ENCODE measurements at places on chromosomes 7 and 10.

DNA sequence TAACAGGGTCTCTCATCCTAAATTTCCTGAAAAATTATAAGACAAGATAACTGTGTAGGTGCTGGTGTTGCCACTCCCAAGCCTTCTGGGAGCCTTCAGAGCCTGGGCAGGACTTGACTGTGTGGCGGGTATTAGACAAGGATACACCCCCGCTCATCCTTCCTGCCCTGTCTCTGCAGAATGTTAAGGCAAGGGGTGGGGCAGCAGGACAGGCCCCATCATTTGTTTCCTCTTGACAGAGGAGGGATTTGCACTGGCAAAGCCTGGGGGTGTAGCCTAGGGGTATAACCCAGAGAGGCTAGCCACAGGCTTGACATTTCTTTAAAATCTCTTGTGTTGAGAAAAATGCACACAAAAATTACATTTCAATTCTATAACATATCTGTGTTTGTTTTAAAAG lies 63.5 kb downstream of the GOLGA7B start:
- no peak for DNase-seq

DNA sequence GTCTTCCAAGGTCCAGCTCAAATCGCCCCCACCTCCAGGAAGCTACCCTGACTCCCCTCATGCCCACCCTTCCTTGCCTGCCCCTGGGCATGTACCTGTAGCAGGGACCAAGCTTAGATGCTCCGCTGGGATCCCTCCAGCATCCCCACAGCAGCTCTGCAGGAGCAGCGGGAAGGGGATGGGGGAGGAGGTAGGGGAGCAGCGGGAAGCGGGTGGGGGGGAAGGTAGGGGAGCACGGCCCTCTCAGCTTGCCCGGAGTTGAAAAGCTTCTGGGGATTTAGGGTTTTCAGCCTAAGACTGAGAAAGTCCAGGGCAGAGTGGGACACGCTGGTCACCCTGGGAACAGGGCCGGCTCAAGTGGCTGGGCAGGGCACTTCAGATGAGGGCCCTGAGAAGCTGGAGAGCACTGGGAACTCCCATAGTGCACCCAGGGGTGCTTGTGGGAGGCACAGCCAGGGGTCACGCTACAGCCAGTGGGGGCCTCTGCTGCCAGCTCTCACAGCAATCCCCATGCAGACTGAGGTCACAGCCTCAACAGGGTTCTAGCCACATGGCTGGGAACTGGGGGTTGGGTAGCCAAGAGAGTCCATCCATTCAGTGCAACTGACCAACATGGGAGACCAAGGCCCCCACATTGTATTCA lies 13.4 kb downstream of the WDR86 start:
- no peak for DNase-seq

DNA sequence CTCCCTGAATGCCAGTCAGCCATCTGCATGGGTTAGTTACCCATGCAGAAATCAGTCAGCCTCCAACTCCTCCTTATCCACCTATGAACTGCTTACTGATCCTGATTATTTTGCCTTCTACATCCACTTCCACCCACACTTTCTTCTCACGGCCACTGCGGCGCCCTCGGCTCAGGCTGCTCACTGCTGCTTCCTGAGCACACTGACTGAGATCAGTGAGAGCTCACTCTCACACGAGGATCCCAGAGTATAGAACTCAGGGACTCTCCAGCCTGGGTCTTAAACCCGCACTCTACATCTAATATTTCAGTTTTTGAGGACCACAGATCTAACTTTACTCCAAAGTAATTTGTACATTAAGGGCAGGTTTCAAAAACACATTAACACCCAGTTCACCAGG lies 64.4 kb downstream of the GRB10 start:
- DNase-seq, result no peak

DNA sequence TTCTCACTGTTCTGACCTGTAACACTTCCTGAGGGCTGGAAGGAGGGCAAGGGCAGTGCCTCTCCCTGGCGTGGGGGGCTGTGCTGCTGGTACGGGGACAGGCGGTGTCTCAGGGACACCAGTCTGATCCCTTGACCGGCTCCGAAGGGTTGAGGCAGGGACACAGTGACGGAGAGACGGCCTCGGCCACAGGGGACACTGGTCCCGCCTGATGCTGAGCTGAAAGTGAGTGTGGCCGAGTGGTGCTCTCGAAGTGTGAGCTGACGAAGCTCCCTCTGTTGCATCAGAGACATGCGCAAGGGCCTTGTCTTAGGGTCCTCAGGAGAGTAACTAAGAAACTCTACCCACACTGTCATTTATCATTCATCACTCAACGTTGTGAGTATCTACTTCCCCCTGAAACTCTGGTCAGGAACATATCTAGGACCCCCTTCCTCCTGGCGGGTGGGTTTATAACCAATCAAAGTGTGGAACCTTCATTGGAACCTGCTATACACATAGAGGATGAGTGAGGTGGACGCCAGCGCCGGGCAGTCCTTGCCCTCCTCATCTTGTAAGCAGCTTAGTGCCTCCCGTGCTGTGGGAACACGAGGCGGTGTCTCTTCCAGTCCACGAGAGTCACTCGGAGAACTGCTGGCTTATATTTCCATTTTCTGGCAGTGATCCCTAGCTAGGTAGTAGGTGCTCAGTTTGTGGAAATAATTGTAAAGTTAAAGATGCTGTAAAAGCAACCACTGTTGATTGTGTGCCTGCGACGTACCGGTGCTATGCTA lies 283.1 kb downstream of the DNAJB6 start:
- no peak for DNase-seq

- no peak for DNase-seq
Observed at GRCh38 chr10:97759158-97759887, 12.5 kb downstream of the SFRP5 start.

DNA sequence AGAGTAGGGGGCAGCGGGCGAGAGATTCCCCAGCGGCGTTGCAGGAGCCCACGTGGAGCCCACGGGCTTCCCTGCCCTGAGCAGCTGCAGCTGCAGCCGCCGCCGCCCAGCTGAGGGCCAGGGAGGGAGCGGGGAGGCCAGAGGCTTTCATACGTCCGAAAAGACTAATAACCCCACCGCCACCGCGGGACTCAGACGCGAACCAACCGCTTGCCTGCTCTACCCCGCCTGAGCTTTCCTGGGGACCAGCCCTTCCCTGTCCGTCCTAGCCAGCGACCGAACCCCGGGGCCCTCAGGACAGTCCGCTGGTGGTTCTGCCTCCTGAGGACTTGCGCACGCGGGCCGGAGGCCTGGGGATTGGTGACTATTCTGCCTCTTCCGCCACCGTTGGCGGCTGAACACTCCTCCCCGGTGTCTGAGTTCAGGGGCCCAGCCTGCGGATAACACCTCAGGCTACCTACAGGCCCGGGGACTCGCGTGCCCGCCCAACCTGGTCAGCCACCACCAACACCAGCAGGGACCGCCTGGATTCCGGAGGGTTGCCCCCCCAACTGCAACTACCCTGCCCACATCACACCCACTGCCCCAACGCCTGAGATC lies 18.4 kb downstream of the IFT22 start:
- no peak for DNase-seq

DNA sequence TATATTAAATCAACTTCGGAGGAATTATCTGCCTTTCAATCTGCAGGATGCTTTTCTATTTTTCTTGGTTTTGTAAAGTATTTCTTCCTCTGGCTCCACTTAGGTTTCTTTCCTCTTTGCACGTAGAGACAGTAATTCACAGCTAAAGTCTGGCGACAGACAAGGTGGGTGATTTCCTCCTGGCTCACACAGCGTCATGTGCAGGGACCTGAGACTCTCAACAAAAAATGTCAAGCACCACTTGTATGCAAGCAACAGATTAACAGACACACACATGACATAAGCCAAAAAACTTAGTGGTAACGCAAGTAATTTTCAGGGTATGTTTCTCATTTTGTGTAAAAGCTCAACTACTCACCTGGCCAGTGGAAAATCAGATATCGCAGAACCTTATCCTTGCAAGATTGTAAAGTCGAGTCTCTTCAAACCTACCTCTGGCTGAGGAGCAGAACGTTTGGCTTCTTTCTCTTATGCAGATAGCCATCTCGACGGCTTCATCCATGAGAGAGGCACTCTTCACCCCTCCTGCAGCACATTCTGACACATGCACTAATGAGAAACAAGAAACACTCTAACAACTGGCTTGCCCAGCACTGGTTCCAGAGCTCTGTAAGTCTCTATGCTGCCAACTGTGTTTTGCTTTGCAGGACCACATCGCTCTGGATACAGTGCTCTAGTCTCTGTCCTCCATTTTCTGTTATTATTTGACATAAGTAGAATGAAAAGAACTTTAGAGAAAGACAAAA lies 188.0 kb downstream of the CDCA7L start:
- DNase-seq, result no peak

DNA sequence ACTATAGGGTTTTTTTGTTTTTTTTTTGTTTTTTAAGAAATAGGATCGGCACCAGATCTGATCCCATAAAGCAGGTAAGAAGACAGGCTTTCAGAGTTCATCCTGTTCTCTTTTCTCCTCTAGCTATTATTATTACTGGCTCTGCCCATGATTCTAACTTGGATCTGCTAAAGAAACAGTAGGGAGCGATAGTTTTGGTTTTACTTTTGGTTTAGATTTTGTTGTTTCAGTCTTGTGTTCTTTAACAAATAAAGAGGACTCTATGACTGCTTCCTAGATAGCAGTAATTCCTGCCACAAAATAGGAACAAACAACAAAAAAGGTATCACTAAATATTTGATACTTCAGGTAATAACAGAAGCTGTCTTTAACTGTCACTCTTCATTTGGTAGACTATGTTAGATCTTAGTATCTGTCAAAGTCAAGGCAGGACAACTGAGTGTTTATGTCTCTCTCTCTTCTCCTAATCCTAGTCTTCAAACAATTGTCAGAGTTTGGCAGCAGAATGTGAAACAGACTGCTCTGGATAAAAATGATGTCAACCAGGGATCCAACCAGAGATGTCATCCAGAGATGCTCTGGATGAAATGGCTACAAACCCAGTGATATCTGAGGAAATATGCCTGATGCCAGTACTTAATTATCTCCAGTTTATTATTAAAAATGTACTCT lies 99.8 kb downstream of the KMT2C start:
- DNase-seq, result no peak

DNA sequence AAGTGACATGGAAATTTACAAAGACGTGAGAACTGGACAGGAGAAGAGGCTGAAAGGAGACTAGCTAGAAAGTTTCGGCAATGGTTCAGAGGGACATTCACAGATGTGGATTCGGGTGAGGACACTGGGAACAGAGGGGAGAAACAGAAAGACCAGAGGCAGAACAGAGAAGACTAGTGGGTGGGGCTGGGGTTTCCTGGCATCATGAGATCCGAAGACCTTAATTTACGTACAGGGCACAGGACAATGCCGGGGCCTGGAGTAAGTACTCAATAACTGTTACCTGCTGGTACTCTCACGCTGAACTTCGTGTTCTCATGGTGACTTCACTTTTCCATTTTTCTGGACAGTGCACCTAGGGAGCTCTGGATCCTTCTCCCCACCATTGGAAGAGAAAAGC lies 53.5 kb downstream of the VOPP1 start:
- DNase-seq, result no peak

DNA sequence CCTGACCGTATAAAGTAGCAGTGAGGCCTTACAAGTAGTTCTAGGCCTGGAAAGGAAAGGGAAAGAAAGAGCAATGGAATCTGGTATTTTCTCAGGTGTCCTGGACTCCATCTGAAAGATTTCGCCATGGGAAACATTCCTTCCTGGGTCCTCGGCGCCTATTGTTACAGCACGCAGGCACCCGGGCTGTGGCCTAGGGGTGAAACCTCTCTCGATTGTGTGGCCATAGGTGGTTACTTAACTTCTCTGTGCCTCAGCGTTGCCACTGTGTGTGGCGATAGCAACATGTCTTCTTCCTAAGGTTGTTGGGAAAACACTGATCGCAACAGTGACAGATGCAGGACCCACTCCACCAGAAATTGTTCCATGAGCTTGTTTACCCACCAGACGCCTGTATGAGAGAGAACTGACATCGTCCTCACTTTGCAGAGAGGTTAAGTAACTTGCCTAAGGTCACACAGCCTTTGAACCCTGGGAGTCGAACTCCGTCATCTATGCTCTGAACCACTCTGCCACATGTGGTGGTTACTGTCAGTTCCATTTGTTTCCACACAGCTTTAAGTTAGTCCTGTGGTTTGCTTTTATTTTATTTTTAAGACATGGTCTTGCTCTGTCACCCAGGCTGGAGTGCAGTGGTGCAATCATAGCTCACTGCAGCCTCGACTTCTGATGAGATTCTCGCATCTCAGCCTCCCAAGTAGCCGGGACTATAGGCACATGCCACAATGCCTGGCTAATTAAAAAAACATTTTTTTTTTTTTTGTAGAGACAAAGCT lies 73.4 kb downstream of the LHPP start:
- no peak for DNase-seq

DNA sequence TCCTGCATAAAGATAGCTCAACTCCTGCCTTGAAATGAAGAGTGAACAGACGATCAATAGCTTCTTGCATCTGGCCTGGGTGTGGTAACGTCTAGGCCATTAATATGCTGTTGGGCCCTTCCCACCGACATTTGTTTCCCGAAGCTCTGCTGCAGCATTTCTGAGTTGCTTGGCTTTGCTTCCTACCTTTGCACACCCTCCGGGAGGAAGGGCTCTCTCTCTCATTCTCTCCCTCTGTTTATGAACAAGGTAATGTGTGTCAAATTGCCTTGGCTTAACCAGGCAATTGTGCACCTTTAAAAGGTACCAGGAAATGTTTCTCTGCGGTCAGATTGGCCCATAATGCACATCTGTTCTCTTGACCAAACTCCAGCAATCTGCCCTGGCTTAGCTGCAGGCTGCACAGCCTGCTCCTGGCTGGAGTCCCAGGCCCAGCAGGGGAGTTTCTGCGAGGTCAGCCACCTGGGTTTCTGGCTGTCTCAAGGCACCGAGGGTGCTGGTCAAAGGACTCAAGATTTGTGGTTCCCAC lies 223.7 kb downstream of the SNX10 start:
- no peak for DNase-seq

GRCh38 chr7:154304740-154305700 lies 252.8 kb downstream of the DPP6 start:
- no peak for DNase-seq

DNA sequence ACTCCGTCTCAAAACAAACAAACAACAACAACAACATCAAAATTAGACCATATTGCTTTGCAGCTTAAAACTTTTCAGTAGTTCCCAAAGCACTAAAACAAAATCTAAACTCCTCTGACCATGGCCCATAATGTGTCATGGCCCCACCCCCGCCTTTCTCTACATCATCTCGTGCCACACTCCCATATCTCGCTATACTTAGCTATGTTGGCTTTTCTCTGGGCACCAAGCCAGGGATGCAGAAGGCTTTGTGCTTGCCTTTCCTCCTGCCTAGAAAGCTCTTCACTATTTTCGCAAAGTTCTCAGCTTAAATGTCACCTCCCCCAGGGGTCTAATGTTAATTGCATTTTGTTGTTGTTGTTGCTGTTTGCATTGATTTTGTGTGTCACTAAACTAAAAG lies 15.1 kb upstream of the SLC16A12 start:
- DNase-seq, result no peak
